ENCODE measurements at places on chromosomes 2 and 18.

DNA sequence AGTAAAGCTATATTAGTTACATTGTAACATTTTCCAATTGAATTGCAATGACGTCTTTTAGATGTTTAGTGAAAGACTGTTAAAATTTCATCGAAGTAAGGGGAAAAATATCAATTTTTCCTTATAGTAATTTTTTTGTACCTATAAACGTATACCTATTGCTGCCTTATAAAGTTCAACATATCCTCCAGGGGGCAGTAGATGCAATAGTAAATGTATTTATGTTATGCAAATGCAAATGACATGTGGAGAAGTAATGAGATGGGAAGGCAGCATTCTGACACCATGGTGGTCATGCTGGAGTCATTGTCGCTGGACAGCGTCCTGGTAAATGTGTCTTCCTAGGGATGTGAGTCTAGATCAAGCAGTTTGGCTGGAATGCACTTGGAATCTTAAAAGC lies 38.7 kb downstream of the MSTN start:
- DNase-seq: no peak

DNA sequence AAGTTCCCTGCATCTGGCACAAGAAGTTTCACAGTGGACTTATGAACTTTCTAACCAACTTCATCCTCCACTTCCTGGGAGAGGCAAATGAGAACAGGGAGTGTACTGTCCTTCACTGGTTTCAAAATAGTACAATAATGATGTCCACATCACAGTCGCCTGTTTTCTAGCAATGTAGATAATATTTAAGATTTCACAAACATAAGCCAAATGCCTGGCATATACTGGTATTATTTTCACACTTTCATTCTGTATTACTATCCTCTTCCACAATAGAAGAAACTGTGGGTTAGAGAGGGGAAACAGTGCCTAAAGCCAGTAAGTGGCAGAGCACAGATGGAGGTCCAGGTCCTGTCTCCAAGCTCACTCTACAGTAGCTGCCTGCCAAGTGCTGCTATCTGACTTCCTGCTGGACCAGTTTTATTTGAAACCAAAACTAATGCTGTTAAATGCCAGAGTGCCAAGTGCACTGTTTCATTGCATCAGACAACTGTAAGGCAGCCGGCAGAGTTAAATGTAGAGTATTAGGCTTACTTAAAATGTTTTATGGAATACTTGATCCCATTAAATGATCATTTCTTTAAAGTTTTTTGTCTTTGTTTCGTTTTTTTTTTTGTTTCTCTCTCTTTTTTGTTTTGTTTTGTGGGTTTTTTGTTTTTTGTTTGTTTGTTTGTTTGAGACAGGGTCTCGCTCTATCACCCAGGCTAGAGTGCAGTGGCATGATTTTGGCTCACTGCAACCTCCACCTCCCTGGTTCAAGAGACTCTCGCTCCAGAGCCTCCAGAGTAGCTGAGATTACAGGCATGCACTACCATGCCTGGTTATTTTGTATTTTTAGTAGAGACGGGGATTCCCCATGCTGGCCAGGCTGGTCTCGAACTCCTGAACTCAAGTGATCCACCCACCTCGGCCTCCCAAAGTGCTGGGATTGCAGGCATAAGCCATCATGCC lies 15.1 kb downstream of the COBLL1 start:
- DNase-seq: no peak

DNA sequence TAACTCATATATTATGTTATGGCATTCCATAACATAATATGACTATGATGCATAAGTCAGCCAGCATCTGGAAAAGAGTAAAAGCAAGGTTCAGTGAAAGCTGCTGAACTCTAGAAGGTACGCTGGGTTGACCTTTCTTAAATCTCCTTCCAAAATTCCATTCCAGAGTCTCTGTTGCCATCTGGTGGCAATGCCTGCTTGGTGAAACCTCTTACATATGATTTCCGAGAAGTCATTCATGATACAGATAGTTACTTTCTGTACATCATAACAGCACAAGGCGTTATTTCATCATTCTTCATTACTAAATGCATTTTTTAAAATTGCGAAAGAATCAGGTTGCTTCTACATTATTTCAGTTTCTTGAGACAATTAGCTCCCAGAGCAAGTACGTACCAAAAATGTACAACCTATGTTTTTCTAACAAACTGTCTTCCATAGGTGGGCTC lies 7.0 kb upstream of the EPG5 start:
- peak; percentile 47 for DNase-seq

DNA sequence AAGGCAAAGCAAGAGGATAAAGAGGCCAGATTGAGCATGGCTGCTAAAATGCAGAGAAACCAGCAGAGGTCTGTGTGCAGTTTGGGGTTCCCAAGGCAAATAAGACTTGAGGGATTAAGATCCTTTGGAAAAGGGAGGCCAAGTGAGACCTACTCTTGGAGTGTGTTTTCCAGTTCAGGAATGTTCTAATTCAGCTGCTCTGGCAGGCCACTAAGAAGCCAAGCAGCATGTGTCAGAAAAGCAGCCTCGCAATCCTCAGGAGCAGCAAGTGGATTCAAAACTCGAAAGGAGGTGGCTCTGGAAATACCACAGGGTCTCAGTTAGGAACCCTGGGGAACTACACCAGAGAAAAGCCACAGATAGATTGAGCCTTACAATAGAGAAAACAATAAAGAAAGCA lies 569.2 kb downstream of the METTL4 start:
- no peak for DNase-seq

DNA sequence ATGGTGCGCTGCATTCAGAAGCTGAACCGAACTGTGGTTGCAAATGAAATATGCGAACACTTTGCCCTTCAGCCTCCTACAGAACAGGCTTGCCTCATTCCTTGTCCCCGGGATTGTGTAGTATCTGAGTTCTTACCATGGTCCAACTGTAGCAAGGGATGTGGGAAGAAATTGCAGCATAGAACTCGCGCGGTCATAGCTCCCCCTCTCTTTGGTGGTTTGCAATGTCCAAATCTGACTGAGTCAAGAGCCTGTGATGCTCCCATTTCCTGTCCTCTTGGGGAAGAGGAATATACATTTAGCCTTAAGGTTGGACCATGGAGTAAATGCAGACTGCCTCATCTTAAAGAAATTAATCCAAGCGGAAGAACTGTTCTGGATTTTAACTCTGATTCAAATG lies 291.4 kb downstream of the THSD7B start:
- DNase-seq: no peak

DNA sequence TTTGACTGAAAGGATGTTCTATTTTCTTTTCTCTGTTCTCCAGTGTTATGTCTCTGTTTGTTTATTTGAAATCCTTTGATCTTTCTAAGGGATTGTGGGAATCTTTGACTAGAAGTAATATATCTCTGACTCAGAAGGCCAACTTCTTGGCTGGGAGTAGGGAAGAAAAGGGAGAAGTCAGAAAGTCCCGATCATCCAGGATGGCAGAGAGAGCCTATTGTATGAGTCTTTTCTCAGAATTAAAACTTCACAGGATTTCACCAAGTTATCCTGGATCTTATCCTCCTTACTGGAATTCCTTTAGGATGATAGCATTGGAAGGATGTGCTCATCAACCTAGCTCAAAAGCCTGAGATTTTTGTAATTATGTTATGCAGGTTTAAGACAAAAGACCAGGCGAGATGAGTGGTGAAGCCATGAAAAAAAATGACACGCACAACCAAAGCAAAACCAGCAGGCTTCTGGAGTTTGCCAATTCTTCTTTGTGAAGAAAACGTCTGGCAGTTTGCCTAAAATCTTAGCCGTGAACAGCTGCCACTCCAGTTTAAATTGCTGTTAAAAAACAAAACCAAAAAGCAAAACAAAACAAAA lies 383.6 kb upstream of the SMIM21 start:
- DNase-seq: no peak

- no peak for DNase-seq
These were observed 93.4 kb downstream of the DOCK10 start for GRCh38 chr2:224948859-224949258.

GRCh38 chr2:200746301-200746700 lies 65.4 kb upstream of the BZW1 start:
- DNase-seq: no peak

- no peak for DNase-seq
These were observed 484.1 kb downstream of the DCC start for GRCh38 chr18:52824126-52824525.

GRCh38 chr18:23977103-23977502 lies 37.5 kb upstream of the TTC39C start:
- no peak for DNase-seq

DNA sequence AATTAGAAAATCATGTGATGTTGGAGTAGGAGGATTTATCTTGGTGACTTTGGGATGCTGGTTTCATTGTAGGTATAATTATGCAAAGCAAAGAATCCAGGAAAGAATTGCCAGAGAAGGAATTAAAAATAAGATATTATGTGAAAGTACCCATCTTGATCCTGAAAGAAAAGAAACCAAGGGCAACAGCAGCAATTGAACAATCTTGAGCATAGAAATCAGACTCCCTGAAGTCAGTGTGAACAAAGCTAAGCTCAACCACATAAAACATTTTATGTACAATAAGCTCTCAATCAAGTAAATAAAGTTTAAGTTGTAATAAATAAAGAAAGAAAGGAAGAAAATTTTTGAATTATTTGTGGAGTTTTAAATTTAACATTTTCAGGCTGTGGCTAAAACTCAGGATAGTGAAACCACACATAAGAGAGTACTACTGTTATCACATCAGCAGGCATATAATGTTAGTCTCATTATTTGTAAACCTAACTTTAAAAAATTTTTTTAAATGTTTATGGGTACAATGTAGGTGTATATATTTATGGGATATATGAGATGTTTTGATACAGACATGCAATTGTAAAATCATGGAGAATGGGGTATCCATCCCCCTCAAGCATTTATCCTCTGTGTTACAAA lies 32.8 kb upstream of the GPR55 start:
- DNase-seq: no peak

DNA sequence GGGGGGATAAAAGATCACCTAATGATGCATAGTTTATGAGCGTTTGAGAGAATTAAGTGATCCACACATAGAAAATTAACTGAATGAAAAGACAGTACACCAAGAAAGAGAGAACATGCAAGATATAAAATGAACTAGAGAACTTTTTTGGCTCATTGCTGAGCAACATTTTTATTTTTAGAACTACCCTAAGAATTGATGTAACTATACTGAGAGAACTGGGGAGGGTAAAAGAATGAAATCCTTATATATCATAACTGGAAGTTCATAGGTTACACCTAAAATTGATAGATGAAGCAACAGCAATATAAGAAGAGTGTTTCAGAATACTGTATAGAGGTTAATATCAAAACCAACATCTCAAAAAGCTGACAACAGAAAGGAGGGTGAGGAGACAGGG lies 55.6 kb downstream of the USP34 start:
- DNase-seq: no peak

- no peak for DNase-seq
These were observed 80.4 kb downstream of the TNS1 start for GRCh38 chr2:217922101-217923006.

GRCh38 chr18:51739044-51739666 lies 541.7 kb upstream of the MEX3C start:
- DNase-seq: no peak

- DNase-seq: no peak
These were observed 458.6 kb upstream of the FSIP2 start for GRCh38 chr2:185279999-185280398.

DNA sequence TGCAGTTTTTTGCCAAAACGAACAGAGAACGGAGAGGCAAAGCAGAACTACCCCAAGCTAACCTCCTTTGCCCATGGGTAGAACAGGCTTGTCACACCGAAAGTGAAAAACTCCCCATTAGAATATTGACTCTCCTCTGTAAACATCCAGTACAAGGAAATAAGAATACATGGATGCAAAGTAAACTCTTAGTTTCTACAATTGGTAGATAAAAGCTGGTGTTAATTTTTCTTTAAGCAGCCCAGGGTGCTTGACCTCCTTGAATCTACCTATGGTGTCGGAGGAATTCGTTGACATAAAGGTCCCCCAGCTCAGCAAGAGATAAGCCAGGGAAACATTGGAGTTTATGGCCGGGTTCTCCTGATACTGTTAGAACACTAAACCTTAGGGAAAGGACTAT lies 48.4 kb upstream of the DSG1 start:
- DNase-seq: no peak
